GM12878 (cell line): ENCODE measurements at places on chromosomes 7 and 10. TPM values are rescaled to one million over a fixed set of nuclear protein-coding genes. Genes with fewer than 3 reads are reported as not detected.

PRR15 gene
- not detected in 2 replicates for total RNA-seq

DNA sequence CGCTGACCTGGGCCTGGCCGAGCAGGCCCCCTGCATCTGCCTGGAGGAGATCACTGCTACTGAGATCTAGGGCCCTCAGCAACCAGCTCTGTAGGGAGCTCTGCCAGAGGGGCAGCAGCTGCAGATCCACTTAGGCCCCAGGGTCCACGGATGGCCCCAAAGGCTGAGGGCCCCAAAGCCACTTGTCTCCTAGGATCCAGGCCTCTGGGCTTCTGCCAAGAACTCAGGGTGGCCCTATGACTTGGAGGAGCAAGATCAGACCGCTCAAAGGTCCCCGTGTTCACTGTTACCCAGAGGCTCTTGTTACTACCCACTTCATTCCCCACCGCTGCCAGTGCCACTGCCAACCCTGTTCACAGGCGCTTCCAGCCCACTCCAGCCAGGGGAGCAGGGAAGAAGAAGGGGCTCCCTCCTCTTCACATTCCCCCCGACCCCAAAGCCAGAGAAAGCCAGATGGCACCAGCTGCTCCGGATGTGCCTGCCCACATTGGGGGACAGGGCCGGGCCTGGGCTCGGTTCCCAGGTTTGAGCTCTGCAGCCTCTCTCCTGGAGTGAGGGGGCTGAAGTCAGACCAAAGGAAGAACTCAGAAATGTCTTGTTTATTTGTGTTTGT, 7.6 kb downstream of the LZTS2 start:
- no peak for DNase-seq
- H3K27me3 ChIP-seq = no peaks in the 10 kb centered on the region
- no peaks in the 10 kb centered on the region; the same call in 1 of the 2 replicates for H3K4me1 ChIP-seq
- H3K4me3 ChIP-seq = no peak overlapping the region

CC2D2B gene
- total RNA-seq = 0.72 and 0.80 TPM in 2 replicates

ZNF804B gene
- 0.03 TPM in 1 of 2 replicates, not detected in the other for total RNA-seq

DNA sequence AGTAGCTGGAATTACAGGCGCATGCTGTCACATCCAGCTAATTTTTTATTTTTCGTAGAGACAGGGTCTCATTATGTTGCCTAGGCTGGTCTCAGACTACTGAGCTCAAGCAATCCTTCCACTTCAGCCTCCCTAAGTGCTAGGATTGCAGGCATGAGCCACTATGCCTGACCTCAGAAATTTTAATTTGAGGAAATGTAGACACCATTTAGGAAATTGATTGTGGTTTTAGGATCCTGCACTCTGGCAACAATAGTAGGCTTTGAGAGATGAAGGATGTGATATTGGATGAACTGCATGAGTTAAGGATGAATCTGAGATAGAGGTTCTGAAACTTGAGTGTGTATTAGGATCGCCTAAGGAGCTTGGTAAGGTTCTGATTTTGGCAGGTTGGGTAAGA, 66.5 kb downstream of the PPP1R9A start:
- H3K36me3 ChIP-seq = no peaks in the 10 kb centered on the region
- H3K27me3 ChIP-seq = no peaks in the 10 kb centered on the region
- DNase-seq = no peak
- H3K4me3 ChIP-seq = no peak overlapping the region

- H3K4me1 ChIP-seq = no peaks in the 10 kb centered on the region
- H3K4me3 ChIP-seq = no peak overlapping the region
- no peak overlapping the region for H3K27ac ChIP-seq
- no peaks in the 10 kb centered on the region for H3K36me3 ChIP-seq
- H3K27me3 ChIP-seq = no peaks in the 10 kb centered on the region
Observed at GRCh38 chr10:10043083-10043482, 974.6 kb upstream of the CELF2 start.

TMEM196 gene
- total RNA-seq = not detected in 2 replicates

BLNK gene
- total RNA-seq = 103 and 107 TPM in 2 replicates

GRCh38 chr10:6347391-6347951, 144.7 kb downstream of the PFKFB3 start:
- no peak overlapping the region for H3K27ac ChIP-seq
- H3K4me3 ChIP-seq = peak overlapping the region; percentile 27; the same call in 1 of the 2 replicates
- H3K36me3 ChIP-seq = no peaks in the 10 kb centered on the region
